Osteocyte (in vitro differentiated cells): ENCODE measurements at places on chromosomes 6 and 20. TPM values are rescaled to one million over a fixed set of nuclear protein-coding genes. Genes with fewer than 3 reads are reported as not detected.

Gene REPS1
- total RNA-seq = 32.2 and 38.0 TPM in 2 replicates

DNA sequence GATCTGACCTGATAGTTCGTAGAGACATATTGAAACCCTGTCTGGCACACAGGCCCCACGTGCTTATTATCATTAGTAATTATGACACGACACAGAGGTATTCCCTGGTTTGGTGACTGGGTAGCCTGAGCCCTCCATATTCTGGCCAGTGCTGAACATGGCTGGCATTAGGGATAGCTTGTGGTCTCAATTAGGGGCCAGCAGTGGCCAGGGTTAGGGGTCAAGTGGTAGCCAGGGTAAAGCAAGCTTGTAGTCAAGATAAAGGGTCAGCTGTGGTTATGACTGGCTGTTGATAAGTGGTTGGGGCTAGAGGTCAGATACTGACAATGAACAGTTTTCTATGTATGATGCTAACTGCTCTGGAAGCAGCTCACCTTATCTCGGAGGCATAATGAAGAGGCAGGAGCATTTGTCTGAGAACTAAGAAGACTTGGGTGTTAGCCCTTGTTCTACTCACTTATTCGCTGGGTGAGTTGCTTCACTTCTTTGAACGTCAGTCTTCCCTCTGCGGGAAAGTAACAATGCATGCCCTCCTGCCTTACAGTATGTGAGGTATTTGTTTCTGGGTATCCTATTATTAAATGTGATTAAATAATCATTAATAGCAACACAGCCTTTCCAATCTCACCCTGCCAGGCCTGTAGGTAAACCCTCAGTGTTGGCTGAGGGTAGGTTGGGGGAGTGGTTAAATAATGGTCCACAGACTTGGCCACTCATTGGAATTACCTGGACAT, 66.7 kb downstream of the VEGFA start:
- peaks cover 4% of the 10 kb centered on the region for H3K27me3 ChIP-seq
- no peak overlapping the region for H3K27ac ChIP-seq

DNA sequence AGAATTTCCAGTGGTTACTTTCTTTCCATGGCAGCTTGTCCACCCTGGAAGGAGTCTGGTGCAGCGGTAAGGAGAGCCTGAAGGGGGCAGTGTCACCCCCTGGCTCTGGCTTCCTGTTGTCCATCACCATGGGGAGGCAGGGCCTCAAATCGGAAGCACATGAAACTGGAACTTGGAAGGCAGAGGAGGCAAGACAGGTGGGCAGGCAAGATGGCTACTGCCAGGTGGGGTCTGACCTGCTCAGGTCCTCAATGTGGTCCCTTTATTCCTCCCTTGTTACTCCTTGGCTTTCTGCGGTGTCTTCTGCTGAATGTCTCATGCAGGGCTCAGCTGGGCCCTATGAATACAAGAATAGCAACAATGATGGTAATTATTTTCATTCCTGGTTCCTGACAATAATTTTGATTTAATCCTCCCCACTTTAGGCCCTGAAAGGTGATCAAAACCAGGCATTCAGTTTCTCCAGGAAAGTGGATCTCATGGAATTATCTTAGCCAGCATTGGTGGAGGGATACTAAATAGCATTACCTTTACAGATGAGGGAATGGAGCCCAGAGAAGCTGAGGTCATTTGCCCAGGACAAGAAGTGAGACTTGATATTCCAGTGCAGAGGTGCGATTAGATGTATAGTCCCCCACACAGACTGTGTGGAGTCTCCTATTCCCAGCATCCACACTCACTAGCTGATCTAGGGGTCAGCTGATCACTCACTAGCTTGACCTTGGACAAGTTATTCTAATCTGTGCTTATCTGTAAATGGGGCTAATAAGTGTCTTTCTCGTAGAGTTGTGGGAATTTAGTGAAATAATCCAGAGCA, 17.6 kb upstream of the SNAI1 start:
- no peak overlapping the region for H3K27ac ChIP-seq
- H3K27me3 ChIP-seq = no peaks in the 10 kb centered on the region
- no peak for DNase-seq

GRCh38 chr6:33211666-33212422, 3.5 kb downstream of the RING1 start:
- no peak overlapping the region for H3K27ac ChIP-seq
- H3K36me3 ChIP-seq = peaks cover 14% of the 10 kb centered on the region
- no peak overlapping the region for H3K4me3 ChIP-seq
- H3K27me3 ChIP-seq = peaks cover 3% of the 10 kb centered on the region

- H3K27ac ChIP-seq = peak overlapping the region; percentile 17
- DNase-seq = no peak
- no peaks in the 10 kb centered on the region for H3K36me3 ChIP-seq
- H3K4me3 ChIP-seq = peak overlapping the region; percentile 78
- H3K4me1 ChIP-seq = peaks cover 9% of the 10 kb centered on the region
These were observed 816 bp upstream of the MAN1A1 start for GRCh38 chr6:119350202-119350951.

Gene SRMS
- total RNA-seq = not detected in 2 replicates

GRCh38 chr6:29602564-29603361, 17.8 kb downstream of the OR2H2 start:
- H3K27ac ChIP-seq = no peak overlapping the region
- no peak for DNase-seq
- no peak overlapping the region for H3K4me3 ChIP-seq

DNA sequence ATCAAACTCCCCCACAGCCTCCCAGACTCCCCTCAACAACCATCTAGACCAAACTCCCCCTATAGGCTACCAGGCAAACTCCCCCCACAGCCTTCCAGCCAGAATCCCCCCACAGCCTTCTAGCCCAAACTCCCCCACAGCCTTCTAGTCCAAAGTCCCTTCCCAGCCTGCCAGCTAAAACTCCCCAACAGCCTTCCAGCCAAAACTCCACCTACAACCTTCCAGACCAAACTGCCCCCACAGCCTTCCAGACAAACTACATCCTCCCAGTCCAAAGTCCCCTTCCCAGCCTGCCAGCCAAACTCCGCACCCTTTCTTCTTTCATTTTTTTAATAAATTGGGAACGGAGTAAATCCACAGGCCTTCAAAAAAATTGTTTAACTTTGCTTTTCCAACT, 37.4 kb upstream of the SYNDIG1 start:
- no peak overlapping the region for H3K27ac ChIP-seq
- H3K36me3 ChIP-seq = no peaks in the 10 kb centered on the region
- no peak overlapping the region for H3K4me3 ChIP-seq
- peaks cover 12% of the 10 kb centered on the region for H3K27me3 ChIP-seq

DNA sequence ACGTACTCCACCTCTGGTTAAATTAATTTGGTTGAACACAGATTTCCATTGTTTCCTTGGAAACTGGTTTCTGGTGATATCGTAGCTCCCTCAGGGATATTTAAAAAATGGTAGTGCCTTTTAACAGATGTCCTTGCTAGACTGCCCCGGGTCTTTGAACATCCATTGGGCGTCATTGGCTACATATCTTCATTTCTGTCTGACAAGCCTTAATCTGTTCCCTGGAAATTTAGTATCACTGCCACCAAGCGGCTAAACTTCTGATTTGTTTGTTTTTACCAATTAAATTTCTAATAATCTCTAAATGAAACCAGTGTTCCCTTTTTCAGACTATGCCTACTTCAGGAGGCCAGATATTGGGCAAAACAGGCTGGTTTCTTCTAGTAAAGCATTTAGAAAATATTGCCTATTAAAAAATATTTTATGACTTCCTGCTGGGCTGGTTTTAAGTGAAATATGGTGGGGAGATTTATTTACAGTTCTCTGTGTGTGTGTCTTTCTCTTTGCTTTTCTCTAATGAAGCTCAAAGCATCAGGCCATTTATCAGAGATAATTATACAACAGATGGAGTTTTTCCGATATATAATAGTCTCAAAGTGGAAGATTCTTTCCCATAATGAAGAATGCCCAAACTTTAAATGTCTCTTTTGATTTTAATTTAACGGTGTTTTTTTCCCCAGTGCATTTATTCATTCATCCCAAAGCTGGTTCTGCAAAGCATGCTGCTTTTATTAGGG, 249.5 kb downstream of the ZFAND3 start:
- peaks cover 19% of the 10 kb centered on the region for H3K36me3 ChIP-seq
- H3K27ac ChIP-seq = no peak overlapping the region
- peaks cover 30% of the 10 kb centered on the region for H3K4me1 ChIP-seq
- no peaks in the 10 kb centered on the region for H3K27me3 ChIP-seq
- no peak overlapping the region for H3K4me3 ChIP-seq
- DNase-seq = no peak

DNA sequence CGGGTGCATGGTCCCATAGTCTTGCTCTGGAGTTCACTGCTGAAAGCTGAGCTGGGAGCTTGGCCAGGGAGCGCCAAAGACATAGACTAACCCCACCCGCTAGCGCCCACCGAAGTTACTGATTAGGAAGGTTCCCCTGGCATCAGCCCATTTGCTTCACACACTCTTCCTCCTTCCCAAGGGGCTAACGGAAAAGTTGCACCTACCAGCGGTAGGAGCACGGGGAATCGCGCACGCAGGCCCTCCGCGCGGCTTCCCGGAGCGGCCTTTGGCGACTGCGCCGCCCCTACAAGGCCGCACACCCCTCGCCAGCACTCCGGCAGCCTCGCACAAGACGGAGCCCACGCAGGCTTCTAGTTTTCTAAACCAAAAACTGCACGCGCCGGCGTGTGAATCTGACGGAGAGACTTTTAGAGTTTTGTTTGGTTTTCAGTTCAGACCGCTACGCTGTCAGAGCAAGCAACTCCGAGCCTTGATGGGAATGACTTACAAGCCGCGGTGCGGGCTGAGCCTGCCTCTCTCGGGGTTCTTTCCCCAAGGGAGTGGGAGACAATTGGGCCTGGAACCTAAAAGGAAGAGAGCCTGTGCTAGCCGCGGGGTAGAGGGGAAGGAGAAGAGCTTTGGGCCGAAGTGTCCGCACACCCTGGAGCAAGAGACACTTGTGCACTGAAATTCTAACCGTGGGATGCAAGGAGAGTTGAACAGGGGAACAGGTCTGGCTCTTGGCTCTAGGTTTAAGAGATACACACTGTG, 891 bp upstream of the POU3F2 start:
- H3K27ac ChIP-seq = peak overlapping the region; percentile 51
- H3K36me3 ChIP-seq = no peaks in the 10 kb centered on the region
- peaks cover 37% of the 10 kb centered on the region for H3K4me1 ChIP-seq
- peak overlapping the region; percentile 84 for H3K4me3 ChIP-seq
- peaks cover 82% of the 10 kb centered on the region for H3K27me3 ChIP-seq

Gene REM1
- not detected in 2 replicates for total RNA-seq

Gene PSMA7
- 209 and 217 TPM in 2 replicates for total RNA-seq

Gene NR2E1
- total RNA-seq = not detected in 2 replicates

DNA sequence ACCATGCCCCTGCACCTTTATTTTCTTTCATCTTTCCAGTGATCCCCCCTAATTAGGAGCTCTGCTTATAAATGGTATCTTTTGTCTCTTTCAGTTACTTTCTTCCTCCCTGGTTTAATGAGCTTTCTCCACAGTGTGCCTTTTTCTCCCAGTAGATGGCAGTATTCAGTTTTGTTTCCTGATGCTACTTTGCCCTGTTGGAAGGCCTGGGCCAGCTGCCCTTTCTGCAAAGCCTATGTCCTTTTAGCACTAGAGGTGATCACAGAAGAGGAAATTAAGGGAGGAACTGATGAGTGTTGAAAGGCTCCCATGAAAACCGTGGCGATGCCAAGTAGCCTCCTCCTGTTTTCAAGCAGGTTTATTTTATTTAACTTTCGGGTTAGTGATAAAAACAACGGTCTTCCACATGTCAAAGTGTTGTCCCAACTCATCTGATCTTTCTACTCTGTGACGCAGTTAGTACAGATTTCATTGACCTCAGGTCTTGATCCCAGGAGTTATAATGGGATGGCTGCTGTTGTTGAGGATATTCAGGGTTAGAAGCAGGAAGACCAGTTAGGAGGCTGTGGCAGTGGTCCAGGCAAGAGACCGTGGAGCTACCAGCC, 184.2 kb upstream of the BMP2 start:
- H3K36me3 ChIP-seq = no peaks in the 10 kb centered on the region
- H3K27ac ChIP-seq = no peak overlapping the region
- DNase-seq = no peak
- no peaks in the 10 kb centered on the region for H3K27me3 ChIP-seq
- H3K4me1 ChIP-seq = peaks cover 5% of the 10 kb centered on the region

Gene TNXB
- total RNA-seq = 13.1 and 13.9 TPM in 2 replicates

DNA sequence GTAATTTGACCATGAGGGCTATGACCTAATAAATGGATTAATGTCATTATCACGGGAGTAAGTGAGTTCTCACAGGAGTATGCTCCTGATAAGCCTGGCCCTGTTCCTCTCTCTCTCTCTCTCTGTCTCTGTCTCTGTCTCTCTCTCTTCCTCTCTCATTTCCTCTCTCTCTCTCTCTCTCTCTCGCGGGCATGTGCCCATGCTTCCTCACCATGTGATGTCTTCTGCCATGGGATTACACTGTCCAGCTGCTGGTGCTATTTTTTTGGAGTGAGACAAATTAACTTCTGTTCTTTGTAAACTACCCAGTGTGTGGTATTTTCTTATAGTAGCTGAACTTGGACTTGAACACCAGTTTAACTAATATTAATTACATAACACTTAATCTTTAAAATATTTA, 374.3 kb upstream of the GJE1 start:
- H3K36me3 ChIP-seq = no peaks in the 10 kb centered on the region
- H3K27me3 ChIP-seq = peaks cover 4% of the 10 kb centered on the region
- DNase-seq = no peak
- no peak overlapping the region for H3K4me3 ChIP-seq
- no peak overlapping the region for H3K27ac ChIP-seq

- H3K36me3 ChIP-seq = peaks cover 10% of the 10 kb centered on the region
- no peaks in the 10 kb centered on the region for H3K27me3 ChIP-seq
These were observed 85.4 kb downstream of the CDYL start for GRCh38 chr6:4861564-4861963.

DNA sequence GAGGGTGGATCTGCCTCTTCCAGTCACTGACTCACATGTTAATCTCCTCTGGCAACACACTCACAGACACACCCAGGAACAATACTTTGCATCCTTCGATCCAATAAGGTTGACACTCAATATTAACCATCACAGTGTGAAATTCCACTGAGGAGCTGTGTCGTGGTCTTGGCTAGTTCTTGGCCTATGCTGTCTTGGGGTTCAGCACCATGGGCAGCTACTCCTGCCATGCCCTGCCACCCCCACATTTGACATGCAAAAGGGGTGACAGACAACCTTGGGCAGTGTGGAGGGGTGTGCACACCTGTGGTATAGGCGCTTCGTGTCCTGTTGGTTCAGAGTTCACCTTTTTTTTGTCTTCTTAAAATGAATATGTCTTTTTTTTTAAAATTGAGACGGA, 25.8 kb downstream of the ANKRD6 start:
- no peaks in the 10 kb centered on the region for H3K27me3 ChIP-seq
- no peak overlapping the region for H3K27ac ChIP-seq
- no peaks in the 10 kb centered on the region for H3K4me1 ChIP-seq
- no peak for DNase-seq

GRCh38 chr20:61771805-61772350, 293.8 kb downstream of the TAF4 start:
- no peaks in the 10 kb centered on the region for H3K27me3 ChIP-seq
- DNase-seq = no peak
- no peak overlapping the region for H3K4me3 ChIP-seq

Gene VIP
- total RNA-seq = not detected in 2 replicates

Gene RIPPLY2
- total RNA-seq = not detected in 2 replicates

Gene ANGPT4
- not detected in 2 replicates for total RNA-seq

GRCh38 chr20:36491901-36492617, 49.3 kb upstream of the MYL9 start:
- H3K4me1 ChIP-seq = peaks cover 46% of the 10 kb centered on the region
- H3K36me3 ChIP-seq = peaks cover 7% of the 10 kb centered on the region
- no peaks in the 10 kb centered on the region for H3K27me3 ChIP-seq
